Activated T-helper 1 cell treated with anti-CD3 and anti-CD28 coated beads, Interleukin-2, amount 50 U/mL, for 16 hours (primary cell): ENCODE measurements at places on chromosomes 4 and X.

- DNase-seq, result no peak
Measured at GRCh38 chr4:78310007-78310739, 241.4 kb upstream of the ANXA3 start.

DNA sequence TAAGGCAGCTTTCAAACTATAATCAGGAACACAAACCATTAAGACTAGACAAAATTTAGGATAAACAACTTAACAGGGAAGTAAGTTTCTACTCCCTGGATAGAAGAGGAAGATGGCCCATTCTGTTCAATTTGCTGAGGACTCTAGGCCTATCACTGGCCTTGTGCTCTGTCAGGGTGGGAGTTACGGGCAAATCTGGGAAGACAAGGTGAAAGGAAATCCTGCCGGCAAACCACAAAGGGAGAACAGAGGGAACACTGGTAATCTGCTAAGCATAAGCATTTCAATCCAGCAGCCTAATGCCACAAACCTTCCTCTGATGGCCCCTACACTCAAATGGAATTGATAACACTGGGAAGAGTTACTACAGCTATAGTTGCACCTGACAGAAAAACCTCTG, 8.3 kb downstream of the GPR82 start:
- no peak for DNase-seq

GRCh38 chr4:74266081-74266480, 42.2 kb upstream of the EPGN start:
- no peak for DNase-seq

- DNase-seq, result no peak
Measured at GRCh38 chr4:21002976-21003375, 302.7 kb downstream of the PACRGL start.

DNA sequence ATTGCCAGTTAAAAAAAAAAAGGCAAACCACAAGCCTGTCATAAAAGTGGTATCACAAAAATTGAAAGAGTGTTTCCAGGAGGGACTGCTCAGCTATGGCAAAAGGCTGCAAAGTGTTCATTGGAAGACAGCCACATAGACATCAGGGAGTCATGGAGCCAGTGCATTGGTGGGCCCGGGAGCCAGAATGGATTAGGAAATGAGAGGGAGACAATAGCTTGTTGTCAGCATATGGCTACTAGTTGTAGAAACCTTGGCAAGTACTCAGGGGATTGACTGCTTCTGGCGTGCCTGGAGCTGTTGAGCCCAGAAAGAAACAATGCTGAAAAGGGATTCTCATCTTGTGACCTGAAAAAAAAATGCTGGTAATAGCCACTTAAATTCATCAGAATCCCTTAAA, 5.0 kb downstream of the GAR1 start:
- no peak for DNase-seq

- no peak for DNase-seq
Measured at GRCh38 chr4:109730619-109731545, 1.0 kb upstream of the PLA2G12A start.

GRCh38 chr4:1187182-1187581, 14.8 kb upstream of the SPON2 start:
- DNase-seq, result no peak

- no peak for DNase-seq
Measured at GRCh38 chrX:53156207-53156596, 62.3 kb downstream of the KANTR start.

DNA sequence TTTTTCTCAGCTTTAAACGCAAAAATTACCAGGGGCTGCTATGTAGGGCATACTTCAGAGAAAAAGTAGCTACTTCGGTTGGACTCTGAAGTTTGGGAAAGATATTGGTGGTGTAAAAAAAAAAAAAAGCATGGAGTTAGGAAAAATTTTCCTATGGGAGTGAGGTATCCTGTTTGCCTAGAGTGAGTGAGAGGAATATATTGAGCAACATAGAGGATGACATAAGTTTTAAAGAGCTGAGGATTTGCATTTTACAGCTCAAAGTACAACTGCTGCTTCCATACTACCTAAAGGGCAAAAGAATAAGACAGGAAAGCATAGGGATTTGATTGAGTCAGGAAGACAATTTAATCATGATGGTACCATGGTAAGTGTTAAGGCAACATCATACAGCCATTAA, 7.3 kb downstream of the GPRASP1 start:
- no peak for DNase-seq

DNA sequence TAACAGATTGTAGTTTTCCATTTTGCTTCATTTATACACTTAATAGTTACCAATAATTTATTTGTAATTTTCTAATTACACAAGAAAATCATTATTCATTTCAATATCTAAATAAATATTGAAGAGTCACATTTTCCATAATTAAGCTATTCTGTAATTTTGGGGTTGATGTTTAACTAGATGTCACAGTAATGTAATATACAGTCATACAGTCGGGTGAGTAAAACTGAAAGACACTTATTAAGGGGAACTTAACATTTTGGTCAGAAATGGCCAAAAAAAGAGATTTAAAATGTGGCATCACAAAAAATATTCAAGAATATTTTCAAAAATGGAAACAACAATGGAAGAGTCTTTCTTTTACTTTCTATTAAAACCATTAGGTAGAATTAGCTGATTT, 1080.3 kb downstream of the ARAP2 start:
- DNase-seq, result no peak

DNA sequence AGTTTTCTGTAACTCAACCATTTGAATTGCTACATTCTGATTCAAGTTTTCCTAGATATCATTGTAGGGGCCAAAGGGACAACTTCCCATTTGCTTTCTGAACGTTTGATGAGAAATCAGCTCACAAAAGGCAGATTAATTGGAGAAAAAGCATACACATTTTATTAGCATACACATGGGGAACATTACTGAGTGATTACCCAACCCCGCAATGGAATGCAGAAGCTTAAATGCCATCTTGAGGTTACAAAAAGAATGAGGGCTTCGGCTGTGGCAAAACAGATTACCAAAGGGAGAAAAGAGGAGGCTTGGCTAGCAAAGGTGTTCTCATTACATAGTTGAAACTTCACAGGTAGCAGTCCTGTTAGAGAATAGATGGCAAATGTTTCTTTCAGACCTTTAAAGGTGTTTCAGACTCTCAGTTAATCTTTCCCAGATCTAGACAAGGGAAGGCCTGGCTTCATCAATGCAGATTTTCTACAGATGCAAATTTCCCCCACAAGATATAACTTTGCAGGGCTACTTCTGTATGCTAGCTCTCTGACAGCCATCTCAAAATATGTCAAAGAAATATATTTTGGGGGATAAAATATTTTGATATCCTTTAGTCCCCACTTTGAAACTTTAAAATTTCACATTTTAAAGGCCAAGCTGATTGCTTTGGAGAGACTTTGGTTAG, 26.5 kb upstream of the HERC6 start:
- DNase-seq, result no peak

GRCh38 chr4:16642897-16643296, 255.5 kb downstream of the LDB2 start:
- no peak for DNase-seq

DNA sequence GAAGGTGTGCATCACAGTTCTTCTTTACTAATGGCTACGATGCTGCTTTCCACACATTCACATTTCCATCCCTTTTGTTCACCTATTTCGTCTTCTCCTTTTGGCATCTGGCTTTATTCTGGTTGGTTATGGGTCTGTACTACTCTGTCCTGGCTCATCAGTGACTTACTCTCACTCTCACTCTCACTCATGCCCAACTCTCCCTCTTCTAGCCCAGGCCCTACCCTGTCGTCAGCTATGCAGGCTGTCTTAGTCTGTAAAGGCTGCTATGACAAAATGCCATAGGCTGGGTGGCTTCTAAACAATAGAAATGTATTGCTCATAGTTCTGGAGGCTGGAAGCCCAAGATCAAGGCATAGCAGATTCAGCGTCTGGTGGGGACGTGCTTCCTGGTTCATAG, 105.6 kb upstream of the PUDP start:
- DNase-seq, result no peak

- no peak for DNase-seq
Measured at GRCh38 chr4:14837860-14838259, 164.4 kb upstream of the CPEB2 start.

DNA sequence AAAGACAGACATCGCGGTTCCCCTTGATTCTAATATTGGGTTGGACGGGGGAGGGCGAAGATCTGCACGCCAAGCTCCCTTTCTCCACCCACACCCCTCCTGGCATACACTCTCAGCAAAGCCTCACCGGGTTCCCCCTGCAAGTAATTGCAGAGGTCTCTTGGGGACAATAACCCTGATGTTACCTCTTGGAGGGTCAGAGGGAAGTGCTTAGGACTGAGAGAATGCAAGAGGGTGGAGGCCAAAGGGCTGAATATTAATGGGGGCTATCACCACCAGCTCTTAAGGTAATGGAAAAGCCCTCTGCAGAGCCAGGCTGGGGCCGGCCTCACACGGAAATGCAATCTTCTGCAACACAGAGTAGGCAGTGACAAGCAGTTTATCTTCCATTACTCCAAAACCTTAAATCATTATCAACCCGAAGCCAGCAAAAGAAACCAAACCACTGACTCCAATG, 344.1 kb upstream of the GATB start:
- DNase-seq, result no peak

- DNase-seq, result no peak
Measured at GRCh38 chr4:1608196-1608820, 75.8 kb downstream of the FAM53A start.

DNA sequence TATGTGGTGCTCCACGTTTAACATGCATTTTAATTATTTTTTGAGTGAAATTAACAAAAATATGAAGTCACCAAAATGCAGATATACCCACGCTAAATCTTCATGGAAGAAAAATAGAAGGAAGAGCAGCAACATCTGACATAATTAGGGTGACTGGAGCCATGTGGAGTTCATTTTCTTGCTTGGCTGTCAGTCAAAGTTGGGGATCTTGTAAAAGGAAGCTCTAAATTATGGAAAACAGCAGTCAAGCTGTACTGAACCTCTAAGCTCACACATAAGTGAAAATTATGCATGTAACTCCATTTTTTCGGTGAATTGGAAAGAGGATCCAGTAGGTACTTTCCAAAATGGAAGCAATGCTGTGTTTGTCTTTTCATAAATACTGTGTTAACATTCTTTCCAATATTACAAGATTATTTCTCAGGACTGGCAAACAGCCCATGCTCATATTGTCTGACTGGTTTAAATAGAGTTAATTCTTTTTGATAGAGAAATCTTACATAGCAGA, 9.7 kb upstream of the PDGFC start:
- DNase-seq, result no peak

DNA sequence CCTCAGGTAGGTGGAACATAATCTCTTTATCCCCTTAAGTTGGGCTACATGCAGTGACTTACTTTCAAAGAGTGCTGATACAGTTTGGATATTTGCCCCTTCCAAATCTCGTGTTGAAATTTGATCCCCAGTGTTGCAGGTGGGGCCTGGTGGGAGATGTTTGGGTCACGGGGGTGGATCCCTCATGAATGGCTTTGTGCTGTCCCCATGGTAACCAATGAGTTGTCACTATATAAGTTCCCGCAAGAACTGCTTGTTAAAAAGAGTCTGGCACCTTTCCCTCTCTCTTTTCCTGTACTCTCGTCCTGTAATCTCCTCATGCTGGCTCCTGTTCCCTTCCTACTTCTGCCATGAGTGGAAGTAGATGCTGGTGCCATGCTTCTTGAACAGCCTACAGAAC, 71.3 kb downstream of the GLRA3 start:
- no peak for DNase-seq

DNA sequence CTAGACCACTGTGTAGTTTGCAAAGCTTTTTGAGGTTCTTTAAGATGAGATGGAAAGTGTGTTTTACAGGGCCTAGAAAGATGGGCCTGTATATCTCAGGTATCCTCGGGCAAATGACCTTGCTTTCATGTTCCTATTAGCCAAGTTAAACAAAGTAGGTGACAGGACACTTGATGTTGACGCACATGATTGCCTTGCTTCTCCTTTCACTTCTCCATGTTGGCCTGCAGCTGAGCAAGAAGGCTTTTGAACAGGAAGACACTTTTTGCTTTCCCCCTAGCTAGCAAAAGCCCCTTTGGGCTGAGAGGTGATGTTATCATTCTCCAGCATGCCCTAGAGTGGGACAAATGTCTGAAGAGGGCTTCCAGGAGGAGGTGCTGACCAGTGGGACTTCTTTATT, 202.1 kb downstream of the GPC3 start:
- no peak for DNase-seq

GRCh38 chr4:6499238-6499600, 26.8 kb upstream of the PPP2R2C start:
- DNase-seq, result no peak

- no peak for DNase-seq
Measured at GRCh38 chr4:15378062-15378461, 49.8 kb upstream of the C1QTNF7 start.

GRCh38 chr4:133146574-133147241, 2.4 kb upstream of the PCDH10 start:
- no peak for DNase-seq

GRCh38 chr4:33316033-33316432, 2595.9 kb downstream of the PCDH7 start:
- DNase-seq, result no peak

GRCh38 chr4:89069481-89069880, 12.5 kb upstream of the FAM13A start:
- DNase-seq, result no peak

DNA sequence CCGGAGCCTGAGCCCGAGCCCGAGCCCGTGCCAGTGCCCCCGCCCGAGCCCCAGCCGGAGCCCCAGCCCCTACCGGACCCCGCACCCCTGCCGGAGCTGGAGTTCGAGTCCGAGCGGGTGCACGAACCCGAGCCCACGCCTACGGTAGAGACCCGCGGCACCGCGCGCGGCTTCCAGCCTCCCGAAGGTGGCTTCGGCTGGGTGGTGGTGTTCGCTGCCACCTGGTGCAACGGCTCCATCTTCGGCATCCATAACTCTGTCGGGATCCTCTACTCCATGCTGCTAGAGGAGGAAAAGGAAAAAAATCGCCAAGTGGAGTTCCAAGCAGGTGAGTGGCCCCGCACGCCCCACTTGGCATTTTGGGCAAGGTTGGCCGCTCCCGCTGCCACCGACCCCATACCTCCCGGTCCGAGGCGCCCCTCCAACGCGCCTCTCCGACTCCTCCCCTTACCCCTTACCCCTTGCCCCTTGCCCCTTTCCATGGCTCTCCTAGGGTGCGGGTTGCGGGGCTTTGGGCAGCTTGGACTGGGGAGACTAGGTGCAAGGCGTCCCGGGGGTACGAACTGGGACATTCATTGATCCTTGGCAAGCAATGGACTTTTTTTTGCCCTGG, 553 bp downstream of the SLC16A2 start:
- DNase-seq, result no peak

DNA sequence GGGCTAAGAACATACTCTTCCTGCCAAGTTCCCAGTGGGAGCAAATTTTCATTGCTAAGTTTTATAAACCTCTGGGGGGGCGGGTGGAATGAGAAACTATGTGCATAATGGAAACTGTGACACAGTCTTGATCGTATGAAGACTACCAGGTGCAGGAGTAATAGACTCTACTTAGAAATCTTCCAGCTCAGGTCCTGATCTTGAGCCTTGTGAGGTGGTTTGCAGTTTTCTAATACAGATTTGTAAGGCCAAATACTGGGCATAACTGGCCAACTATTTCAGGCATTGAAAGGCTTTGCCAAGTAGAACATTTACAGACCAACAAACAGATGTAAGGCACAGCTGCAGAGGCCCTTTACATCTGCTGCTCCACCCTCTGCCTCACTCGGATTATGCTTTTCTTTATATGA, 89.7 kb upstream of the CBR4 start:
- DNase-seq, result no peak
